Stimulated activated CD8-positive, alpha-beta memory T cell treated with anti-CD3 and anti-CD28 coated beads, Interleukin-7, amount 100 ng/mL, for 1 hour (primary cell): ENCODE measurements at places on chromosomes 1 and 21.

DNA sequence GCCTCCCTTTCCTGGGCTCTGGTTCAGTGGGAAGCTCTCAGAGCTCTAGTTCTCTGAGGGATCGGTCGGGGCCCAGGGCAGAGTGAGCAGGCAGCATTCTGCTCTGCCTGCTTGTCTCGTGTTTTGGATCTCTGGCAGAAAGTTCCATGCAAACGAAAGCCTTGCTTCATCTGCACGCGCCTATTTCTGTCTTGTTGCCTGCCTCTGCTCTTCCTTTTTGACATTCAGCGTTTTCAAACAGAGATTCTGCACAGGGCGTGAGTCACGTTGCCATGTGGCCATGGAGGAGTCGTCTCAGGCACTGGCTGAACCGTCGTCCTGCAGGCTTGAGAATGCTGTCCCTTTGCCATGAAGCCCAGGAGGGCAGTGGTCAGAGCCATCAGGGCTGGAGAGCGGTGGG is 20.3 kb downstream of the AJAP1 start:
- no peak for DNase-seq

DNA sequence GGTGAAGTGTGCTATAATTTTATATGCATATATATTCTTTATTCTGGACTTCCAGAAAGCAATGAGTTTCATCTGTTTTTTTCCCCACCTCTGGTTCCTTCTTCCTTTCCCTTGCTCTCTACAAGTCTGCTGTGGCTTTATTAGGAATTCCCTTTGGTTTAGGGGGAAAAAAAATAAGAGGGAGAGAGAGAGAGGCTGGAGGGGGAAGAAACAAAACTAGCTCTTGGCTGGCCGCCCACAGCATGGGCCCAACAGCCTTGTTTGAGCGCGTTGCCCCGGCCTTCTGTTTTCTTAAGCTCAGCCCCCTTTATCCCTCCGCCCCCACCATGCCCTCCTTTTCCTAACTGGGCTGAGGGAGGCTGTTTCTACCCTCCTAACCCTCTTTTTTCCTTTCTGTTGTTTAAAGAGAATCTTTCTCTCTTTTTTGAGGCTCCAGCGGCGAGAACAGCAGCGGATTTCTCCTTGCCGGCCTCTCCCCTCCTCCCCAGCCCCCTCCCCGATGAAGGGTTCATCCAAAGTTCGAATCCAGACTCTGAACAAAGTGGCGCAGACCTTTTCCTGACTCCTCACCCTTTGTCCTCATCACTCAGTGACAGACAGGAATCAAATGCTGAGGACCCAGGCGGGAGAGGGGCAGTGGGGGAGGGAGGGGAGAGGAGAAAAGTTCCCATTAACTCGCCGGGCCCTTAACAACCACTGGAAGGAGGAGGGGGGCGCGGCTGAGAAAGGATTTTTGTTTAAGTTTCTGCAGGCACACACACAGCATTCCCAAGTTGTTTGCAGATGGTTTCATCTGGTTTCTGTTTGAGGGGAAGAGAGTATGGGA is 29.7 kb downstream of the PBX1 start:
- no peak for DNase-seq

GRCh38 chr1:231929311-231929710 is 302.7 kb downstream of the DISC1 start:
- no peak for DNase-seq

- peak; percentile 10 for DNase-seq
Observed at GRCh38 chr1:28737307-28738132, 780 bp downstream of the YTHDF2 start.

- DNase-seq, result no peak
Observed at GRCh38 chr1:94384485-94385265, 33.5 kb upstream of the ABCD3 start.

- DNase-seq, result no peak
Observed at GRCh38 chr1:86105533-86105866, 51.1 kb downstream of the COL24A1 start.

GRCh38 chr1:116738673-116739370 is 15.4 kb upstream of the CD2 start:
- DNase-seq, result peak; percentile 25
